HS-5 (cell line): ENCODE measurements at places on chromosomes 11 and 22.

- peak; percentile 81 for DNase-seq
Measured at GRCh38 chr22:45083659-45084305, 74.0 kb upstream of the PHF21B start.

DNA sequence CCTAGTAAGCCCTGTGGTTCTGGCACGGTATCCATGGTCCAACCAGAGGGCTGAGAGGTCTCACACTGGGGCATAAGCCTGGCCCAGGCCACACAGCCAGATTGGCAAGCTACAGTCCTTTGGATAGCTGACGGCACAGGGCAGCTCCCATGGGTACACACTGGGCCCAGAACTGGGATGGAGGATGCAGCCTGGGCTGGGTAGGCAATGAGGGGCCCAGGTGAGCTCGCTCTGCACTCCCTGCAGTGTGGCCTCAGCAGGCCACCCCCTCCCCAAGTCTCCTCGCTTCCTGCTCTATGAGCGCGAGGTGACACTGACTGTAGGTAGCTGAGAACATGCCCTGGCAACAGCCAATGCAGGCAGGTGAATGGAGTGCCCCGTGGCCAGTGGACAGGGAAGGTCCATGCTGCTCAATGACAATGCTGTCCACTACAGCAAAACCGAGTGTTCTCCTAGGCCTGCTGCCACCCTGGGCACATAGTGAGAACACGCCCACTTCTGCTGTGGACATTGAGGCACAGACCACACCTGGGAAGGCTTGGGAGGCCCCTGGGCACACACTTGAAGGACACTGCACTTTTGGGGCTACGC is 3.8 kb downstream of the ARVCF start:
- no peak for DNase-seq

GRCh38 chr11:22510741-22511140 is 114.9 kb downstream of the FANCF start:
- DNase-seq = peak; percentile 68

DNA sequence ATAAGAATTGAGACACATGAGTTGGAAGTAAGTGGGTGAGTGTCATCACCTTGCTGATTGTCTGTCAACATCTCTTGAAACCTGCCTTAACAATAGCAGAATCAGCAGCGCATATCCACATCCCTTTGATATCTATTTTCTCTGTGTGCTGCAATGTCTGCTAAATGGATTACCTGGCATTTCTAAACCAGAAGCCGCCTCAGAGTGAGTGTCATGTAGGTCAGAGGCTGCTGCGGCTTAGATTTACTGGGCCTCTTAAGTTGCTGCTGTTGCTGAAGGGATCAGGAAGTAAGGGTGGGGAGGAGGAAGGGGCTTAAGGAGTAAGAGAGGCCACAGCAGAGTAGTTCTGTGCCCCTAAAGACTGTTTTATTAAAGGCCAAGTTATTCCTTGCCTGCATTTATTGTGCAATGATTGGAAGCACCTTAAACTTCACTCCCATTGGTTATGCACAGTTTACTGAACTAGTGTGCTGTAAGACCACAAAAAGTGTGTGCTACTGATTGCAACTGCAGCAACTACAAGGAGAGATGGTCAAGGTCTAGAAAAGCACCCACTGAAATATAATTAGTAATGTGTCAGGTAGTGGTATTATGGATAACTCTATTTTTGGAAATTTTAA is 29.8 kb upstream of the TMEM41B start:
- no peak for DNase-seq

- DNase-seq = no peak
Measured at GRCh38 chr22:41479671-41480396, 10.9 kb downstream of the ACO2 start.

DNA sequence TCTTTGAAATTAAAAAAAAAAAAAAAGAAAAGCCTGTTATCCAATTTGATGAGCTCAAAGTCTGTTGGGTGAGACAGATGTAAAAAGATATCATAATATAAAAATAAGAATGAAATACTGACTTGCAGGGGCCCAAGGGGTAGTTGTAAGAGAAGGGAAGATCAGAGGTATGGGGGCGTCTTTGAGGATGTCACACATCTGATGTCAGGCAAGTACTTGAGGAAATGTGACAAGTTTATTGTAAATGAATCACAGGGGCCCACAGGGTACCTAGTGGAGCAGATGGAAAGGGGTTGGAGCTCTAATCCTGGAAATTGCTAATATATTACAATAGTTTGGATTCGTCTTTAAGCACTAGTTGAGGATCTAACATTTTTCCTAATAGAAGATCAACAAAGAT is 131.6 kb downstream of the MAML2 start:
- no peak for DNase-seq

GRCh38 chr11:67024410-67024809 is 1.5 kb downstream of the SYT12 start:
- DNase-seq = no peak

- DNase-seq = no peak
Measured at GRCh38 chr11:61174949-61175348, 13.7 kb upstream of the VPS37C start.

DNA sequence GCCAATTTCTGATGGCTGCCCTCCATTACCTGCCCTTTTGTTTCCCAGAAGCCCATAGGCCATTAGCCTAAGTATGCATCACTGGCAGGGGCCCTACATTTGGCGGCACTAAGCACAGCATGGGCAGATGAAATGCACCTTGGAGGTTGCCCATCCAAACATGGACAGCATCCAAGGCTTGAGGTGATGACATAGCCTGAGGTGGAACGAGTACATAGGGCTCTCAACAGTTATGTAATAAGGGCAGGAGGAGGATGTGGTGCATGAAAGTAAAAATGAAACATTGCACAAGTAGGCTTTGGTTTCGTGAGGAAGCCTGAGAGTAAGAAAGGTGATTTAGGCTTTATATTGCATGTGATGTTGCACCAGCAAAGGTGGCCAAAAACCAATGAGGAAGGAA is 148.1 kb downstream of the FAM76B start:
- no peak for DNase-seq

DNA sequence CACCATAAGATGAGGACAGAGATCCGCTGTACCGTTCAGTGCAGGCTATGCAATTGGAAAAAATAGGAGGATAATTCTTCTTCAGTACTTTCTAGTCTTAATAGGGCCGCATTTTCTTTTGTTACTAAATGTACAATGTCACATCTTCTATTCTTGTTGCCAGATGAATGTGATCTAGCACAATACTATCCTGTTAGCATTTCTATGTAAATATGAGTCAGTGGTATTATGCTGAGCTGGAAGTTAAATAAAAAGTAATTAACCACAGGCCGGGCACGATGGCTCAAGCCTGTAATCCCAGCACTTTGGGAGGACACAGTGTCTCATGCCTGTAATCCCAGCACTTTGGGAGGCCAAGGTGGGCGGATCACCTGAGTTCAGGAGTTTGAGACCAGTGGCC is 24.4 kb upstream of the BIRC3 start:
- no peak for DNase-seq

GRCh38 chr11:10758957-10759356 is 7.9 kb downstream of the CTR9 start:
- no peak for DNase-seq

DNA sequence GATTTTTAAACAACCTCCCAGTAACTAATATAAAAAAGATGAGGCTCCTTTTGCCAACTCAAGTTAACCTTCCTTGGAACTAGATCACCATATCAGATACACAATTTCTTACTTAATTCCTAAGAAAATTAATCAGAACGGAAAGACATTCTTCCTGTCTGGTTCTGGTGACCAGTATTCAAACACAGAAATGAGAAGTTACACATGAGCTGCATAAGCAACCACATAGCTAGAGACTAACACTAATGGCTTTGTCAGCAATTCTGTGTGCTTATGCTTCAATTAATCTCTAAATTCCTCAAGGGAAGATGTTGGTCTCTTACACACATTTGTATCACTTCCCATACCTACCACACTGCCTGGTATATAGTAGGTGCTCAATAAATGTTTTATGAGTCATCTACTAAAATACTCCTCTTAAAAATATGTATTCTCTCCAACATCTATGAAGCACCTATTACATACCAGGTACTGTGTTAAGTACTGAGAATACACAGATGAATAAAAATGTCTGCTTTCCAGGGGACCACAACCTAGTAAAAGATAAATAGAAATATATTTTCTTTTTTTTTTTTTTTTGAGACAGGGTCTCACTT is 54.5 kb downstream of the GAB2 start:
- no peak for DNase-seq

- no peak for DNase-seq
Measured at GRCh38 chr22:44999231-44999630, 10.6 kb downstream of the PHF21B start.

GRCh38 chr11:107592231-107592590 is 1.3 kb downstream of the ELMOD1 start:
- DNase-seq = no peak

GRCh38 chr22:50339945-50340879 is 2.9 kb upstream of the PPP6R2 start:
- no peak for DNase-seq

GRCh38 chr11:47611348-47611794 is 17.2 kb upstream of the C1QTNF4 start:
- no peak for DNase-seq

- DNase-seq = no peak
Measured at GRCh38 chr11:59284773-59285129, 72.0 kb upstream of the MPEG1 start.

- DNase-seq = peak; percentile 72
Measured at GRCh38 chr11:80297858-80298632, 857.2 kb upstream of the TENM4 start.

GRCh38 chr22:46824344-46824909 is 62.0 kb downstream of the TBC1D22A start:
- no peak for DNase-seq

DNA sequence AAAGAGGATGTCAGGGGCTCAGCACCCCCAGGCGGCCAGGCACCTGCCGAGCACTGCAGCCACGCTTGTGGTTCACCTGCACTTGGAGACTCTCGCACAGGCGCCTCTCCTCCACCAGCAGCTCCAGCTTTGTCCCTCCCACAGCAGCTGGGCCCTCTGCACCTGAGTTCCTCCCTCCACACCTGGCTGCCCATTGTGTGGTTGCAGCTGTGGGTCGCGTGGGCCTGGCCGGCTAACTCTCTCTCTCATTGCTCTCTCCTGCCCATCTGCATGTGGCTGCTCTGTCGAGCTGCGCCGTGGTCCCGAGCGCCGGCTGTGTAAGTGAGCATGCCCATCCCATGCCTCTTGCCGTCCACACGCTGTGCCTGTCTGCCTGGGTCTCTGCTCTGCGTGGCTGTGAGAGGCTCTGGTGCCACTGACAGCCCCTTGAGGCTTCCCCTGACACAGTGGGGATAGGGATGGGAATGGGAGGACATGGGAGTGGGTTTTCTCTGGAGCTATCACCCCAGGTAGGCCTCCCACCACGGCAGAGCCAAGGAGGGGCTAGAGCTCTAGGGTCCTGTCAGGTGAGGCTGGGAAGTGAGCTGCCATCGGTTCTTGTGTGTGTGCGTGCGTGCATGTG is 8.5 kb upstream of the ACR start:
- DNase-seq = no peak

DNA sequence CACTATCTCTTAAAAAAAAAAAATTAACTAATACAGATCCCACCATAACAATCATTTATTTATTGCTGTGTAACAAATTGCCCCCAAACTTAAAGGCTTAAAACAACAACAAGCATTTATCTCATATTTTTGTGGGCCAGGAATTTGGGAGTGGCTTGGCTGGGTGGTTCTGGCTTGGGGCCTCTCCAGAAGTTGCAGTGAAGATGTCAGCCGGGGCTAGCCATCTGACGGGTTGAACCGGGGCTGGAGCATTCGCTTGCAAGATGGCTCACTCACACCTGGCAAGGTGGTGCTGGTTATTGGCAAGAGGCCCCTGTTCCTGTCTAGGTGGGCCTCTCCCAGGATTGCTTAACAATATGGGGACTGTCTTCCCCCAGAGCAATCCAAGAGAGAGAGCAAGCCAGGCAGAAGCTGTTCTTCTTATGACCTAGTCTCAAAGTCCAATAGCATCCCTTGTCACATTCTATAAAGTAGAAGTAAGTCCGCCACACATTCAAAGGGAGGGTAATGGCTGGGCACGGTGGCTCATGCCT is 29.5 kb downstream of the ACO2 start:
- no peak for DNase-seq

DNA sequence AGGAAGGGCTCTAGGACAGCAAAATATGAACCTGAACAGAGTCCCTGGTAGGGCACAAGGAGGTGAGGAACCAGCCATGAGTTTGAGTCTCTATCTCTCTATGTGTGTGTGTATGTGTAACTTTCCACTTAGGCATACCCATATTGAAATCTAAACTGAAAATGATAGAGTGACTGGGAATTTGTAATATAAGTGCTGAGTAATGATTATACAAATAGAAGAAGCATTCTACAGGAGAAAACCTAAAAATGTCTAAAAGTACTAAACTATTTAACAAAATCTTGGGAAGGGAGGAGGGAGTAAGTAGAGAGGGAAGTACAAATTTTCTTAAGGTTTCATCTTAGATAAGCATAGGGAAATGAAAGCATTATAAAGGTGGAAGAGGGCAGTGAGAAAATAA is 97.1 kb upstream of the ZC3H12C start:
- DNase-seq = no peak

GRCh38 chr11:117256573-117256972 is 24.1 kb downstream of the RNF214 start:
- DNase-seq = no peak

GRCh38 chr11:2885678-2886081 is at the start of gene CDKN1C:
Gene CDKN1C (minus strand): TSS chr11:2885775. CDS start chr11:2885456, 319 bp downstream.
- DNase-seq = peak; percentile 36

DNA sequence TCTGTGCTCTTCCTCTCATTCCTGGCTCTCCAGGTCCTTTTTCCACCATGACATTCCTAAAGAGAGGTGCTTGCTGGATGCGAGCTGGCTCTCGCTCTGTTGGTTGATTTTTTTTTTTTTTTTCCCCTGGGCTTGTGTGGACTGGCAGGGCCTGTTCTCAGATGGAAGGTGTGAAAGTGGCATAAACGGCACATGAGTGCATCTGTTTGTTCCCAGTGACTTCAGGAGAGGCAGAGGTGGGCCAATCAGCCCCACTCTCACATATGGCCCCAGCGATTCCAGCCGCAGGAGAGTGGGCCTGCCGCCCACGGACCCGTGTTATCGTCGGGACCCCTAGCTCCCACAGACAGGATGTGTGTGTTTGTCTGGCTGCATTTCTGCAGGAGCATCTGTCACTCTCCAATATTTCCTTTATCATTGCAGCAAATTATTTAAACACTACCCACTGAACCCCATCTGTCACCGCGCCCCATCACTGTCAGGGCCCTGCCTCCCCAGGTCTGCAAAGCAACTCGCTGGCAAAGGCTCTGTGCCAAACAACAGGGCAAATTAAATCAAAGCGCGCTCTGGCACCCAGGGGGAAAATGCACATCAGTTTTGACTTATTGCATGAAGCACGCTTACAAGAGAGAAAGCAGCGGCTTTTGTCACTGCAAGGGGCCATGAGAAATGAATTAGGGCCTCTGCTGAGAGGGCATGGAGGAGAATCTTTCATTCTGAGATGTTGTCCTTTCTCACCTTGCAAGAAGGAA is 886.3 kb downstream of the NTM start:
- DNase-seq = no peak
